Fibroblast of upper back skin (primary cell): ENCODE measurements at places on chromosomes 4 and X.

- DNase-seq = no peak
Measured at GRCh38 chrX:46317163-46317562, 228.1 kb downstream of the ZNF674 start.

GRCh38 chr4:6331468-6331867, 61.8 kb downstream of the WFS1 start:
- DNase-seq = no peak

- DNase-seq = peak; percentile 49
Measured at GRCh38 chr4:105990933-105991332, 95.7 kb downstream of the NPNT start.

- peak; percentile 14 for DNase-seq
Measured at GRCh38 chrX:138754861-138755260, 43.3 kb upstream of the FGF13 start.

DNA sequence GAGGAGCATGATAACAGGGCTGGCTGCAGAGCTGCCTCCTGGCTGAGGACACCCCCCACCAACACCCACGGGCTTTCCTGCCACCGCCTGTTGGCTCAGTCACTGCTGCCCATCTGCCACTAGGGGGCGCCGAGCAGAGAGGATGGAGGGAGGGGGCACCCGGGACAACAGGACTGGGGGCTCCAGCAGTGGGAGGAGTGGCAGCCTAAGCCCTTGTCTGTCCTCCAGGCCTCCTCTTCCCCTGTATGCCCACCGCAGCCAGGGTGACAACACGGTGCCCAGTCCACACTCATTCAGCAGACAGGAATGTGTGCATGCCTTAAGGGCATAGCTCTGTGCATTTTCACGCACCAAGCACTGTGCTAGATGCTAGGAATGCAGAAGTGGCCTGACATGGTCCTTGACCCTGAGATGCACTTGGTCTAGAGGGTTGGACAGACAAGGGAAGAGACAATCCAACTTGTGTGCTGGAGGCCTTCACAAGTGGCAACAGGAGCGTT, 149.9 kb downstream of the AMMECR1 start:
- no peak for DNase-seq

GRCh38 chr4:121555315-121556107, 141.3 kb downstream of the ANXA5 start:
- peak; percentile 45 for DNase-seq

- DNase-seq = peak; percentile 14
Measured at GRCh38 chr4:54542540-54543041, 115.2 kb upstream of the KIT start.

GRCh38 chr4:103928370-103928769, 208.6 kb upstream of the TACR3 start:
- no peak for DNase-seq
